ENCODE measurements at places on chromosomes 16 and 17.

DNA sequence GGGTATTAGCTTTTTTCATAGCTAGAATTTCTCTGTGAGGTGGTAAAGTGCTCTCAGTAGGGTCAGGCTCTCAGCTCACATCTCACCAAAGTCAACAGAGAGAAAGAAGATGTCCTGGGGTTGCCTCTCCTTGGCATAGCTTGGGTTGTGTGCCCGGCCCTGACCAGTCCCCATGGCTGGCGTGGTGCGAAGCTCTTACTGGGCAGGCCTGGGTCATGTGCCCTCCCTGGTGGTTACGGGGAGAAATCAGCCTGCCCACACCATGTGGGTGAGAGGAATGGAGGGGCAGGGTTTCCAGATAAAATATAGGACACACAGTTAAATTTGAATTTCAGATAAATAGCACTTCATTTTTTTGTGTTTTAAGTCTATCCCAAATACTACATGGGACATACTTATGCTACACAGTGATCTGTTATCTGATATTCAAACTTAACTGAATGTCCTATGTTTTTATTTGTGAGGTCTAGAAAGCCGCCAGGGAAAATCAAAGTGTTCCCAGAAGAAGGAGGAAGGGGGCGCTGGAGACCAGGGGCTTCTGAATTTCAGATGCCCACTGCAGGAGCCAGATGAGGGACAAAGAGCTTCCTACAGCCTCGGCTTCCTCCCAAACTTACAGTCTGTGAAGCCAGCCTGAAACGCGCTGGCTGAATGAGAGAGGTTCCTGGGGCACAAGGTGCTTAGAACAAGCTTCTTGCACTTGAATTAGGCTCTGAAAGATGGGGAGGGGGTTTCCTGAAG is 45.4 kb downstream of the NKD1 start:
- DNase-seq: no peak

- DNase-seq: no peak
These were observed 26.9 kb downstream of the GPRC5B start for GRCh38 chr16:19857593-19858339.

DNA sequence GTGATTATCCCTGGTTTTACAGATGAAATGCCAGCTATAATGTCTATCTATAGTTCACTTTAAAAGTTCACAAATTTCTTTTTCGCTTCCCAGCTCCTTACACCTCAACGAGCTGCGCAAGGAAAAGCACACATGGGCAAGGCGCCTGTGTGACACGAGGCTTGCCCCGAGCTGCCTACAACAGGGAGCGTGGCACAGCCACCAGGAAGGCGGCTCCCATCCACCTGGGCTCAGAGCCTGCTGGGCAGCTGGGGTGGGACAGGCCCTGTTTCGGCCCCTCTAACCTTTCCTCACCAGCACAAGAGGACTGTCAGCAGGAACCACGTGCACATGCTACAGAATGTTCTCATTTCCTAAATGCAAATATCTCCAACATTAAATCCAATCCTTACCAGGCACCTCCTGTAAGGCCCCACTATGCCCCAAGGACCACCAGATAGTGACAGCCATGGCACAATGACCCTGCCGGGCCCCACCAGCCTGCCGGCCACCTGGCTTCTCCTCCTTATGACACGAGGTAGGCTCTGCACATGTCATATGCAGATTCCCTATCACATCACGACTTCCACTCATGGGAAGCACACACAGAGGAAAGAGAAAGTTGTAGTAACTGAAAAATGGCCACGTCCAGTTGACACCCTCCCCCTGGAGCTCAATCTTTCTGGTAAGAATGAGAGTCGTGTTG is 92.1 kb downstream of the ZNF778 start:
- no peak for DNase-seq

- DNase-seq: no peak
These were observed 71.5 kb upstream of the RCVRN start for GRCh38 chr17:9976283-9977179.

- no peak for DNase-seq
These were observed 484.0 kb downstream of the WWOX start for GRCh38 chr16:78583441-78583840.

DNA sequence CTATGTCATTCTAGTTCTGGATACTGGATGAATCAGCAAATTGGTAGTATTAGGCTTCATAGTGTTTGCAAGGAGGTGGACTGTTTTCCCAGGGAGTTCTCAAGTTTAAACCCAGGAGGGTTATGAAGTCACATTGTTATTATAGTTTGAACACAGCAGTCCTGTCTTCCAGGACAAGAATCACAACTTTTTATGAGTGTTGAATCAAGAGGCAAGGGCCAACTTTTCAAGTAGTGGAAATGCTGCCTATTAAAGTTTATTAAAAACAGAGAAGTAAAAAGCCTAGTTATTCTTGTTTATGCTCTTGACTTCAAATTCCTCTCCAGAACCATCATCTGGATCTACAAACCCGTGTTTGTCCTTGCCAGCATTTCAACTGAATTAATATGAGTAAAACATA is 86.3 kb upstream of the GOT2 start:
- DNase-seq: no peak

DNA sequence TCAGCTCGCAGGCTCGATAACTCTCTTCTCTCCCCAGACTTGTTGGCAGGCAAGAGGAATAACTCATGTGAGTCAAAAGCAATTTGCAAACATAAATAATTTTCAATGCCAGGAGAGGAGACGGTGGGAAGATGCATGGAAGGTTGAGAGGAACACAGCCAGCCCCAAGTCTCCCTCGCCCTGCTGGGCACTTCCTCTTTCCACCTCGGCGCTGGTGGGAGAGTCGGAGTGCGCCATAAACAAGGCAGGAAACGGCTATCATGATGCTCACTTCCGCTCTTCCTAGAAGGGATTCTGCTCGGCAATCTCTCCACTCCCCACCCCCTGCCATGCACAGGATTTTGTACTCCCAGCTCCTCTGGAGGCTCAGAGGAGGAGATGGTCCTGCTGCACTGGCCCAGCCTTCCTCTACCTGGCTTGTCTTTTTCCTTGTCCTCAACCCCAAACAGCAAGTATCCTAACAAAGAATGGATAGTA is 13.0 kb downstream of the CBX4 start:
- DNase-seq: no peak

- no peak for DNase-seq
These were observed 2.2 kb downstream of the ZNF276 start for GRCh38 chr16:89723279-89724250.

GRCh38 chr16:64981568-64982281 is 140.1 kb downstream of the CDH11 start:
- no peak for DNase-seq

DNA sequence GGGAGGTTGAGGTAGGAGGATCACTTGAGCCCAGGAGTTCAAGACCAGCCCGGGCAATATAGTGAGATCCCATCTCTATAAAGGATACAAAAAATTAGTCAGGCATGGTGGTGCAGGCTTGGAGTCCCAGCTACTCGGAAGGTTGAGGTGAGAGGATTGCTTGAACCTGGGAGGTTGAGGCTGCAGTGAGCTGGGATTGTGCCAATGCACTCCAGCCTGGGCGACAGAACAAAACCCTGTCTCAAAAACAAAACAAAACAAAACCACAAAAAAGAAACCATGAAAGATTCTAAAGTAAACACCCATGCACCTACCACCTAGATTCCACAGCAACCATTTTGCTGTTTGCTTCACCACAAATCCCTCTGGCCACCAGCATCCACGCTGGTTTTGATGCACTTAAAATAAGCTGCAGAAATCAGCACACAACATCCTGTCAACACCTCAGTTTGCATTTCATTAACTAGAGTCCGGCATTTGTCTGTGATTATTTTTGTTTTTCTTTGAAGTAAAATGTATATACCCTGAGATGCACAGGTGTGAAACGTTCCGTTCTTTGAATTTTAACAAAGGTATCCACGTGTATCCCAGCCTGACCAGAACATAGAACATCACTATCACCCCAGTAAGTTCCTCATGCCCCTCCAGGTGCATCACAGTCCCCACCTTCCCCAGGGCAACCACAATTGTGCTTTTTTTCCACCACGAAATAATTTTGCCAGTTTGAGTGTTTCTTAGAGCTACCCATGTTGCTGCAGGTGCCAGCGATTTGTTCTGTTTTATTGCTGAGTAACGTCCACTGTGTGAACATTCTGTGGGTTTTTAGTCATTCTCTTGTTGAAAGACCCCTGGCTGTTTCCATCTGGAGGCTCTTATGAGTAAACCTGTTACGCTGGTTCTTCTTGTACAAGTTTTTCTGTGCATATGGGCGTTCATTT is 191.5 kb downstream of the SEC14L1 start:
- no peak for DNase-seq

DNA sequence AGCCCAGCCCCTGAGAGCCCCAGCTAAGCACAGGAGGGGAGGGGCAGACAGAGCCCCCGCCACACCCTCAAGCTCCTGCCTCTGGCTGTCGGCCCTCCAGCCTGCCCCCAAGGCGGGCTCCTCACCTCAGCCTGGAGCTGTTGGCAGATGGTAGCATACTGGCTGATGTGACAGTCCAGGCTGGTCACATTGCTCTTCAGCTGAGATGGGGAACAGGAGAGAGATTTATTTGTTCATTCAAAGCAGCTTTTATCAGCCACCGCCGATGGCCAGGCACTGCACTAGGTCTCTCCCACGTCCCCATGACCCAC is 14.8 kb downstream of the KIF18B start:
- no peak for DNase-seq

GRCh38 chr16:83685615-83686165 is 122.1 kb upstream of the HSBP1 start:
- no peak for DNase-seq

- DNase-seq: no peak
These were observed 206.1 kb downstream of the CDH13 start for GRCh38 chr16:82832821-82833220.

DNA sequence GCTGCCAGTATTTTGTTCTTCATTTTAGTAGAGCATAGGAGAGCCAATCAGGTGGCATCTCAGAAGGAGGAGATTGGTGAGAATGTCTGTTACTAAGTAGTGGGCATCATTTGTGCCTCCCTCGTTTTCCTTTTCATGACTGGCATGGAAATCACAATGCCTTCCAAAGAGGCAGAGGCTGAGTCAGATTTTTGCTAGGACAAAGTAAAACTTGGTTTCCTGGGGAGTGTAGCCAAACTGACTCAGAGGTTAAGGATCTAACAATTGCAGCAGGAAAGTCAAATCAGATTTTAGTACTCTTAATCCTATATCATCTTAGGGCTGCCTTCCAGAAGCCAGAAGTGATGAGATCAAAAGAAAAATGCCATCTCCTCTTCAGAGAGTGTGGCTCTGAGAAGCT is 138.7 kb downstream of the ANKFN1 start:
- DNase-seq: no peak

DNA sequence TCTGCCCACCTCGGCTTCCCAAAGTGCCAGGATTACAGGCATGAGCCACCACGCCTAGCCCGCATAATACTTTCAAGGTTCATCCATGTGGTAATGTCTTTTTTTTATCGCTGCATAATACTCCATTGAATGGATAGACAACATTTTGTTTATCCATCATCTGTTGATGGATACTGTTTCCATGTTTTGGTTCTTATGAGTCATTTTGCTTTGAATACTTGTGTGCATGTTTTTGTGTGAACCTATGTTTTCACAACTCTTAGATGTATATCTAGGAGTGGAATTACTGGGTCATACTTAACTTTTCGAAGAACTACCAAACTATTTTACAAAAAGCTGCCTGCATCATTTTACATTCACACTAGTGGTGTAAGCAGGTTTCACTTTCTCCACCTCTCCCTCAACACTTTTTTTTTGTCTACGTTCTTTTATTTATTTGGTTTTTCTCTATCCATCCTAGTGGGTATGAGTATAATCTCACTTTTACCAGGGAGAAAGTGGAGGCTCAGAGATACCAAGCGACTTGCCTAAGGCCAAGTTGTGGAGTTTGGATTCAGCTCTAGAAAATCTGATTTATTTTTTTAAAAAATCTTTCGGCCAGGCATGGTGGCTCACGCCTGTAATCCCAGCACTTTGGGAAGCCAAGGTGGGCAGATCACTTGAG is 151.2 kb downstream of the CMIP start:
- no peak for DNase-seq

DNA sequence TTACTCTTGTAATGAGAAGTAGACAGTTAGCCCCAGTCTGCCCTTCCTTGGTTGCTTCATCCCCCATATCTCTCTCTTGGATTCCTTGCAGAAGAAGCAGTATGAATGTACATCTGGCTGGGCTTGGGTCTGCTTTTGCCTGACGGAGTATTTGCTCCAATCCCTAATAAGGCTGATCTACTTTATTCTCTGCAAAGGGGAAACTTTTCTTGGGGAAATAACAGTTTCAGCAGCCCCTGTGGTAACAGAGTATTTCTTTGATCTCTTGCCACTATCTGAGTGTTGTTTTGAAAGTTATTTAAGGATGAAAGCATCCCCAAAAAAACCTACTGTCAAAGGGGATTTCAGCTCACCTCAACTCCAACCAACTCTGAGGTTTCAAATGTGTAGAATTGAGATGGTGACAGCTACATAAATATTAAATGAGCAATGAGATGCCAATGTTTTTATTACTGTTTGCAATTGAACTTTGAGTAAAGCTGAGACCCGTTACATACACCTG is 168.9 kb upstream of the NOG start:
- no peak for DNase-seq

- peak; percentile 18 for DNase-seq
These were observed 121.9 kb upstream of the PLCG2 start for GRCh38 chr16:81657224-81657623.

GRCh38 chr16:89380681-89381080 is 109.7 kb downstream of the ANKRD11 start:
- DNase-seq: no peak

DNA sequence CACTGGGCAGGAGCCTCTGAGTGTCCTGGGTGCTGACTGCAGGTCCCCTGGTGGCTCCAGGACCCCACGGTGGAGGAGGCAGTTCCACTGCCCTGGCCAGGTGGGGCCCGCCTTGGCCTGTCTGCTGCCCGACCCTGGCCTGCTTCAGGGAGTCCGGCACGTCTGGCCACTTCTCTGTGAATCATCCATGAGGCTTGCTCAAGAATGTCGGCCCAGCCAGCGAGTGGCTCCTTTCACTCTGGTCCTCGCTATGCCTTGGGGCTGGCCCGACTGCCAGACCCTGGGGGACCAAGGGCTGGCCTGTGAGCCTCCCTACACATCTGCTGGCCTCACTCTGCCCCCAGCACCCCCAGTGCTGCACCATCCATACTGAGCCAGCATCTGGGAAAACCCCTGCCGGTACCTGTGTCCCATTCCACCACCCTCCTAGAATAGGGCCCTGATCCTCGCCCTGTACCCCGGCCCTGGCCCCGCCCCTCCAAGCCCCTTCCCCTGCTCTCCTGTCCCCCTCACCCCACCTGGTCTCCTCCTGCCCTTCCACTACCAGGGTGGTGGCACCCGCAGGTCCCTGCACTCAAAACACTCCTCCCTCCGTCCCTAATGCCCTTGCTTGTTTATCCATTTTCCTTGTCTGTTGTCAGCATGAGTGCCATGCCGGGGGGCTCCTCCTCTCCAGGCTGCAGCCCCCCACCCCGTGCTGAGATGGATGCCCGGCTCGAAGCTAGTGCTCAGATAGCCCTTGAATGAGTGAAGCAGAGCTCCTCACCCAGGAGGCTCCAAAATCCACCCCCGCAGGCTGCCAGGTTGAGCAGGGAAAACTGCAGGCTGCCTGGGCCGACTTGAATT is 35.5 kb downstream of the ADCY7 start:
- DNase-seq: no peak

- no peak for DNase-seq
These were observed 18.4 kb downstream of the TSC2 start for GRCh38 chr16:2066139-2066538.

- no peak for DNase-seq
These were observed 25.4 kb downstream of the NGFR start for GRCh38 chr17:49520386-49521087.

GRCh38 chr17:17535957-17536356 is 39.8 kb upstream of the RASD1 start:
- DNase-seq: no peak

- DNase-seq: no peak
These were observed 20.9 kb downstream of the LITAFD start for GRCh38 chr16:8903004-8903403.

All from GM12864 (cell line).